ENCODE measurements at places on chromosomes 16 and 17.

- no peak for DNase-seq
These were observed 253.3 kb downstream of the MAF start for GRCh38 chr16:79347277-79347676.

GRCh38 chr16:27801289-27801945 lies 251.5 kb downstream of the KATNIP start:
- no peak for DNase-seq

- DNase-seq, result no peak
These were observed 69.0 kb upstream of the BCAR1 start for GRCh38 chr16:75320435-75320834.

GRCh38 chr17:70829876-70830275 lies 660.5 kb downstream of the KCNJ2 start:
- no peak for DNase-seq

GRCh38 chr17:83080858-83081683 lies 1.7 kb downstream of the METRNL start:
- DNase-seq, result no peak

GRCh38 chr17:7944326-7944725 lies 12.3 kb downstream of the CNTROB start:
- no peak for DNase-seq

DNA sequence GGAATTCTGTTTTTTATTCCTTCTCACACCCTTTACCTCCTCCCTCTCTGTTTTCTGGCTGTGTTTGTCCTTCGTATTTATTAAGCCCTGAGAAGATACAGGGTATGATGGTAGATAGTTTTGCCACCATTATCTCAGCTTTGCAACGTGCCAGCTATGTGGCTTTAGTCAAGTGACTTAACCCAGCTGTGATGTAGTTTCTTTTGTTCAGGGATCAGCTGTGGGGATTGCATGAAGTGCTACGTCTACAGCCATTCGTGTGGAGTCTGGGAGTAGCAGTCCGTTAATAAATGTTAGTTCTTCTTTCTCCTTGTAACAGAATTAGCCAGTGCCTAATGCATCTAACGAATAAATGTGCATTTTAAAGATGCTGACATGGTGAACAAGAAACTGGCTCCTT lies 128.4 kb downstream of the HAPSTR1 start:
- DNase-seq, result no peak
